HS-27A (cell line): ENCODE measurements at places on chromosomes 3 and 15.

GRCh38 chr15:99143655-99144610, 39.1 kb downstream of the SYNM start:
- DNase-seq: no peak

- no peak for DNase-seq
Observed at GRCh38 chr3:94525043-94525442, 462.2 kb downstream of the NSUN3 start.

DNA sequence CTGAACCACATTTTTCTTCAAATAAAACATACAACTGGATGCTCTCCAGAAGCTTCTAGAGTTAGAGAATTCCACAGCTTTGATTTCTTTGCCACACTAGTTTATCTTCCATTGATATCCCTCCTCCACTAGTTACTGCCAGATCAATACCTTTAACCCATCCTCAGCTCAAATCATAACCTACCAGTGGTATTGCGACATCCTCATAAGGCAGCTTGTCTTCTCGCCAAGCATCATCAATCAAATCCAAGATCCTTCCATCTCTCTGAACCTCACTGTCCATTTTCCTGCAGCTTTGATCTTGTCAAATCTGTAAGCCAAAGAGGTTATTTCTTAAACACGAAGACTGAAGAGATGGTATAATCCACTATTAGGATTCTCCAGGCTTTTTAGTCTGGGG, 3.2 kb downstream of the ANAPC13 start:
- DNase-seq: no peak

DNA sequence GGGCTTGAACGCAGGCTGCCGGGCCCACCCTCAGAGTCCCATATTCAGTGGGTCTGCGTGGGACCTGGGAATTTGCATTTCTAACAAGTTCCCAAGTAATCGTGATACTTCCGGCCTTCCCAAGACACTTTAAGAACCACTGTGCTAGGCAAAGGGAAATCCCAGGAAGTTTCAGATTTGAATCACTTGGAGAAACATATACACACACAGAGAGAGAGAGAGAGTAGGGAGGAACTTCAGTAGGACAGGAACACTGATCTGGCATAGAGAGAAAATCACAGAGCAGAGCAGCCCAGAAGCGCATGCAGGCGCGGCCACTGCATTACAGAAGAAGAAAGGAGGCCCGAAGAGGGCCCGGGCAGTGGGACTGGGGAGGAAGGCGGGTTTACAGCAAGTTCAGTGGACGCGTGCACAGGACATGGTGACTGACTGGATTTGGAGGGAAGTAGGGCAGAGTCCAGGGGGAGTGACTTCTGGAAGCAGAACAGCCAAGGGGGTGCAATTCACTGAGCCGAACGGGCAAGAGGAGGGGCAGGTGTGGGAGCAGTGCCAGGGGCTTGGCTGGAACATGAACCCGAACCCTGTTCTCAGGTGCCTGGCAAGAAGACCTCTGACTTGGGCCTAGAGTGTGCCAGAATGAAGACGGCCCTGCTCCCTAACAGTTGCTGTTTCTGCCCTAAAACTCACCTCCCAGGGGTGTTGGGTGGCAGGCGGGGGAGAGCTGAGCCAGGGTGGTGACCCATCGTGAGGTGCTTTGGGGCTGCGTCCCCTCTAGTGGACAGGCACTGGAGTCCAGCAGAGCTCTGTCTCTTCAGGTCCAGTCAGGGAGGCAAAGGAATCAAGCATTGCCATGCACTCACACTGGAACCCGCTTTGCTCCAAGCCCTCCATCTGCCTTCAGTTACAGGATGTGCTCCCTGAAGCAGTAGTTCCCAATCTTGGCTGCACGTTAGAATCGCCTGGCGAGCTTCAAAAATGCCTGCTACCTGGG, 101.3 kb upstream of the HES1 start:
- DNase-seq: no peak

DNA sequence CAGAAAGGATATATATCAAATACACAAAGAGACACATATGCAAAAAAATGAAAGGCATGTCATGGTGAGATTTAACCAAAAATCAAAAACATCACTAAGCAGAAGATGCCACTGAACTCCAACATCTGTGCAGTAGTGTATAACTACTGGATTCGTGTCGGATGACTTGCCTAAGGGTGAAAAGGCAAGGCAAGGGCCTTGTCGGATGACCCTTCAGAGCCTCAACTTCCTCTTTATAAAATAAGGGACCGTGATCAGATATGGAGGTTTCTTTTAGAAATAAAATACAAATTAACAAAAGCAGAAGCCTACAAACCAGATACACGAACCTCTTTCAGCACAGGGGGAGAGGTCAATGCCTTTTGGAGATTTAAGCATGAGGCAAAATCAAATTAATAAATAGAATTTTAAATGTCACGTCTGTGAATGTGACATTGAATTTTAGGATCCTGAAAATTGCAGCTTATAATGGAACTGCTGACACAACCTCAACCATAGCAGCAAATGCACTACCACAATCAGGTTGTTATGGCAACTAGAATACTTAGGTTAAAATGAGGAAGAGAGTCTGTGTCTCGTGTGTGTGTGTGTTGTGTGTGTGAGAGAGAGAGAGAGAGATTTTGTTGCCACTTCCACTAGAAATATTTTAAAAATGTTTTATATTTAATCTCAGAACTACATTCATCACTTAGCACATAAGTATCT, 8.3 kb upstream of the CHRM5 start:
- no peak for DNase-seq
